ENCODE measurements at places on chromosomes 5 and 9.

DNA sequence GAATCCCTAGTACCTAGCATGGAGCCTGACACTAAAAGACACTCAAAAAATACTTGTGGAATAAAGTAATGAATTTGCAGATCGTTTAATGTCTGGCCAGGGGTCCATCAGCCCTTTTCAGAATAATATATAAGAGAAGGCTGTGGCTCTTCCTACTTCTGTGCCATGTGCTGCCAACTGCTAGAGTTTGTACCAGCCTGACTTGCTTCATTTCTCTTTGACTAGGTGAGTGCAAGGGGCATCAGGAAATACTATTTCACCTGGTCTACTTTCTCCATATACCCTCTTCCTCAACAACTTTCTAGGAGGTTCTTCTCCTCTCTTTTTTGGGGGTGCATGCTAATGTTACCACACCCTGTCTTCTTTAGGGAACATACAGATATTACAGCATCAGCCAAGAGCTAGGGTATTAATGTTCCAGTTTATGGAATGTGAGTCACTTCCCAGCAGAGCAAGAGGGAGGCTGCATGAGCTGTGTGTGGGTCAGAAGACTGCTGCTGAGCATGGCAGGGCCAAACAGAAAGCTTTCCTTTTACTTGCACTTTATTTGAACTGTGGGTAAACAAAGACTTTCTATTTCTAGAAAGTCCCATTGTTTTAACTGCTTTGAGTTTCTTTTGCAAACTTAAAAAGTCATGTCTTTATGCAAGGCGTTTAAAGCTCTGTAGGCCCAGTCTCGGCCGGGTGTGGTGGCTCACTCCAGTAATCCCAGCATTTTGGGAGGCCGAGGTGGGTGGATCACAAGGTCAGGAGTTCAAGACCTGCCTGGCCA lies 158.9 kb downstream of the ADAMTSL1 start:
- DNase-seq = no peak

DNA sequence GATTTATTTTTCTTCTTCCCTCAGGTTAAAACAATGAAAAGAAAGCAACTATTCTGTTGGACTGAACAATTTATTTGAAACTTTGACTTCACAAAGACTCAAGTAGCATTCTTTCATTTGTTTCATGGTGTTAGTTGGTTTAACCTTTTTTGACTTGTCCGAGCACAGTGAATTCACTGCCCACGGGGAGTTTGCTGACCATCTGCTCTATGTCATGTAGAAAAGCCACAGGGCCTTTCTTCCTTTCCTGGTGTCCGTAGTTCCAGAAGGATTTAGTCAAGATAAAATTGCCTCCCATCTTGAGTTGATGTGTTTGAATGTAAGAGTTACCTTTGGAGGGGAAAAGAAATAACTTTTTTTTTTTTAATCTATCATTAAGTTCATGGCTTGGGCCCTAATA lies 55.1 kb upstream of the ZNF608 start:
- no peak for DNase-seq

DNA sequence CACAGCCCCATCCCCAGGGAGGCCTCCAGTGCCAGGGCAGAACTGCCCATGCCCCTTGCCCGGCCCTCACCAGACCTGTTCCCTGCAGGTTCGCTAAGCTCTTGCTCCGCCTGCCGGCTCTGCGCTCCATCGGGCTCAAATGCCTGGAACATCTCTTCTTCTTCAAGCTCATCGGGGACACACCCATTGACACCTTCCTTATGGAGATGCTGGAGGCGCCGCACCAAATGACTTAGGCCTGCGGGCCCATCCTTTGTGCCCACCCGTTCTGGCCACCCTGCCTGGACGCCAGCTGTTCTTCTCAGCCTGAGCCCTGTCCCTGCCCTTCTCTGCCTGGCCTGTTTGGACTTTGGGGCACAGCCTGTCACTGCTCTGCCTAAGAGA lies 110.1 kb downstream of the RXRA start:
- DNase-seq = no peak

- no peak for DNase-seq
Measured at GRCh38 chr5:86686046-86686445, 68.3 kb downstream of the COX7C start.

- DNase-seq = no peak
Measured at GRCh38 chr9:132516911-132517310, 65.5 kb upstream of the BARHL1 start.

DNA sequence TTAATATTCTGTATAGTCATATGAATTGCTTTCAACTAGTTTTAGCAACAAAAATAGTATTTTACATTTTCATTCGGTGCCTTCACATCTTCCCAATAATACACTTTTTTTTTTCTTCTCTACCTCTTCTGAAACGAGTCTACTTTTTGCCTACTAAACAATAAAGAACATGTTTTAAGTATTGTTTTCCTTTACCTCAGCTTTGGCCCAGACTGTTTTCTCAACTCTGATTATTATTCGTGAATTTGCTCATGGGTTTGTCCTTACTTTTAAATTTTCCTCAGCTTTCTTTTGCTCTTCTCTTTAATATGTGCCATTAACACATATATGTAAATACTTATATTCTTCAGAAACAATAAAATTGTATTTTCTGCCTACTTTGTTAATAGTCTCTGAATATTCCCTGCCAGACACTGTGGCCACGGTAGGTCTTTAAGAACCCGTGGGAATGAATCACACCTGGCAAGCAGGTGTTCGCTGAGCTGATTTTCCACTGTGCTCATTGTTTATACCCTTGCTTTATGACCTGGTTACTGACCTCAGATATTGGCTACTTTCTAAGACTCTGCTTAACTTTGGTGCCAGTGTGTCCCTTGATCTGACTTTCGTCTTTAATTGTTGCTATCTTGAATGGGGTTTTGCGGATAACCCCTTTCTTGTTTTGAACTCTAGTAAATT lies 49.1 kb downstream of the FAM170A start:
- DNase-seq = no peak

DNA sequence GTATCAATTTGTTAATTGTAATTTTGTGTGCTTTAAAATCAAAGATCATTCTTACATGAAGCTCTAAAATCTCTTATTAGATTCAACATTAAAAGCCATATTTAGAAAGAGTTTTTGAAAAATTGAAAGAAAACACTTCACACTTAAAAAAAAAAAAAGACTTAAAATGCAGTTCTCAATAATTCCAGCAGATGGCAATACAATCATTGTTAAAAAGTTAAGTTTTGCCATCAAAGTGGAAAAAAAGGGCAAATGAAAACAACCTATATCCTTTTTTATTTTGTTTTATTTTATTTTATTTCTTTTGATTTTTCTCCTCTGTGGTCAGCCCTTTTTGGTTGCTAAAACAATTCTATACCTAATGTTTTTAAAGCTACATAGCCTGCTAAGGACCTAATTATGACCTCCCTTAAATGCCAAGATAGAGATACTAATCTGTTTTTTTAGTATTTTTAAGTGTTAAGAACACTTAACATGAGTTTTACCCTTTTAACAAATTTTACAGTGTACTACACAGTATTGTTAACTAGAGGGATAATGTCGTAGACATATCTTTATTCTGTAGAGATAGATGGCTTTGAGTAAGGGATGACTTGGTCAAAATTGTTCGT lies 154.2 kb upstream of the DAB2 start:
- DNase-seq = no peak

DNA sequence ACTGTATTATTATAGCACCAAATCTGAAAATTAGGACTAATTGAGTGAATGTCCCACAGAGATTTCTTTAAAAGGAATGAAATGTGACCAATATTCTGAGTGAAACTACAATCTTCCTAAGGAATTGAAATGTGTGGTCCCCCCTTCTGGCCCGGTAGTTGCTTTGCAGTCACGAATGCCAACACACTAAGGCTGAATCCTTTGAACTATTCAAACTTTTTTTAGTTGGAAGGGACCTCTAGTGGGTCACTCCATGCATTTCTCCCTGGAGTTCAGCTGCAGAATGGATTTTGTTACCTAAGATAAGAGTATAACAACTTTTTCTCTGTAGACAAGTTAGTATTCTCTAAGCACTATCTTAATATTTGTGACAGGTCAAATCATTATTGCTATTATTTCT lies 2.8 kb downstream of the CDH6 start:
- no peak for DNase-seq

DNA sequence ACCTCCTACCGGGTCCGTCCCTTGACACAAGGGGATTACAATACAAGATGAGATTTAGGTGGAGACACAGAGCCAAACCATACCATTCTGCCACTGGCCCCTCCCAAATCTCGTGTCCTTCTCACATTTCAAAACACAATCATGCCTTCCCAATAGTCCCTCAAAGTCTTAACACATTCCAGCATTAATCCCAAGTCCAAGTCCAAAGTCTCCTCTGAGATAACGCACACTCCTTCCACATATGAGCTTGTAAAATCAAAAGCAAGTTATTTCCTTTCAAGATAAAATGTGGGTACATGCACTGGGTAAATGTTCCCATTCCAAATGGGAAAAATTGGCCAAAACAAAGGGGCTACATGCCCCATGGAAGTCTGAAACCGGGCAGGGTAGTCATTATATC lies 463.9 kb upstream of the CDH9 start:
- DNase-seq = no peak

GRCh38 chr9:81513059-81513458 lies 176.3 kb downstream of the TLE1 start:
- no peak for DNase-seq

- no peak for DNase-seq
Measured at GRCh38 chr5:58224221-58224620, 235.7 kb downstream of the PLK2 start.

GRCh38 chr9:10007356-10007755 lies 605.4 kb downstream of the PTPRD start:
- no peak for DNase-seq

DNA sequence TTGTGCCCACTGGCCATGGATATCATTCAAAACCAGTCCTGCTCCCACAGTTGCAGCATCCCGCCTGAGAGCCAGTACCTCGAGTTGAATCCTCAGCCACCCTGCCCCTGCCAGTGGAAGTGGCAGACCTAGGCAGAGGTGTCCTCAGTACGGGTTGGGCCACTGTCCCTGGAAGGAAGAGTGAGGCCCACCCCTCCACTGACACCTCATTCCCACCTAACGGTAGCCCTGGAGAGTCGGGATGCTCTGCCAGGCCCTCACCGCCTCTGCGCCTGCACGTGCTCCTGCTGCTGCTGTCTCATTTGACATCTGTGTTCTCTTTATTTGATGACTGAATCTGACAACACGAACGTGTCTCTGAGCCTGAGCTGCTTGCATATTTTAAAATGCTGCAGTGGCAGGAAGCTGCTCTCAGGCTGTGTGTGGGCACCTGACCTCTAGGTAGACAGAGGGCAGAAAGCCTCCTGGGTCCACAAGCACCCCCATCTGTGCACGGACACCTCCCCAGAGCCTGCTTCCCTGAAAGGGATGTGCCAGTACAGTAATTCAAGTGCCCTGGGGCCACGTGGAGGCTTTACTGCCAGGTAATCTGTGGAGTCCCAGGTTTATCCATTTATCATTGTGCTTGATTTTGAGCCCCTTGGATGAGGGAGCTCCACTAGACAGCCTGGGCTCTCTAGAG lies 194.7 kb downstream of the CACNA1B start:
- no peak for DNase-seq

DNA sequence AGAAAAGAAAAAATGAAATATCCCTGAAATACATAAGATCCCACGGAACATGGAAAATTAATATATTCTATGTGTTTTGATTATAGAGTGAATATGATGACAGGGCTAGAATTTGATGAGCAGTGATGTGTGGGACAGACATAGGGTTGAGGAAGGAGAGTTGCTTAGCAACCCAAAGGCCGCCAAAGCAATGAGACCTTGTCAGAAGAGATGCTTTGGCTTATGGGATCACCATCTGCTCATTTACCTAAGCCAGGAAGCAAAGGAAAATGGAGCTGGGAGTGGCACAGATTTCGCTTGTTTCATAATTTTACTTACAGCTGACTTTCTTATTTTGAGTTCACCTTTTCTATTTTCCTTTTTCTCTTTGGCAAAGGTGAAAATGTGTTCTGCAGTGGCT lies 20.9 kb upstream of the HAPLN1 start:
- DNase-seq = no peak

DNA sequence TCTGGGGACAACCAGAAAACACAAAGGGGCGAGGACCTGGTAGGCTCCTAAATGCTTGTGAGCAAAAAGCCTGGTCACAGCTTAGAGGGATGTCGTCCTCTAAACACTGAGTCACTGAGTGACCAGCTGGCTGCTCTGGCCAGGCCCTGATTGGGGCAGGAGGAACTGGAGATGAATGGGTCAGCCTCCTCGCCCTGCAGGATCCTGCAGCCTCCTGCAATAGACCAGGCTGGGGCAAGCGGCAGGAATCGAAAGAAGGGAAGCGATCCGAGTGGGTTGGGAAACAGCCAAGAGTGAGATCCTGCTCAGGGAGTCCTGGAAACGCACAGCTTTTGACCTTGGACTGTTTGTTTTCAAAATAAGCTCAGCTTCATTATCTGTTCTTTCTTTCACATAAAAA lies 34.1 kb upstream of the MSX2 start:
- DNase-seq = no peak

DNA sequence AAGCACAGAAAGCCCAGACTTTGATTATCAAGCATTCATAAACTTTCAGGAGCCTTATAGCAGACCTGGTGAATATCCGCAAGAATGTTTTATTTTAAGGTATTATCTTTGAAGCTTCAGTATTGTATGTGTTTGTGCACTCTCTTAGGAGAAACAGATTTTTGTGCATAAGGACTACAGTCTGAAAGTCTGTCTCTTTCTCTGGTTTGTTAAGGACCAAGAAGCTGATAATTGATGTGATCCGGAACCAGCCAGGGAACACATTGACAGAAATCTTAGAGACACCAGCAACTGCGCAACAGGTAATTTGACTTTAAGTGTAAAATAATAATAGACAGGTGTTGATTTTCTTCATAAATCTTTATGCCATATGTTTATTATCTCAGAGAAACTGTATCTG lies 22.8 kb upstream of the F2R start:
- no peak for DNase-seq

- DNase-seq = no peak
Measured at GRCh38 chr5:171840711-171841522, 55.3 kb downstream of the SMIM23 start.

- DNase-seq = no peak
Measured at GRCh38 chr9:19623941-19624340, 164.9 kb downstream of the SLC24A2 start.

GRCh38 chr9:80538976-80539375 lies 967.2 kb downstream of the TLE4 start:
- no peak for DNase-seq

Data from stimulated activated CD4-positive, alpha-beta T cell treated with anti-CD3 and anti-CD28 coated beads, TNF-alpha, amount 100 ng/mL, for 48 hours (primary cell).